NCI-H2081 treated with DMSO at 0.1 percent for 48 hours (cell line): ENCODE measurements at places on chromosomes 16 and 17.
A peak's percentile ranks its signal among the peaks of the same experiment; 100 is the strongest.

DNA sequence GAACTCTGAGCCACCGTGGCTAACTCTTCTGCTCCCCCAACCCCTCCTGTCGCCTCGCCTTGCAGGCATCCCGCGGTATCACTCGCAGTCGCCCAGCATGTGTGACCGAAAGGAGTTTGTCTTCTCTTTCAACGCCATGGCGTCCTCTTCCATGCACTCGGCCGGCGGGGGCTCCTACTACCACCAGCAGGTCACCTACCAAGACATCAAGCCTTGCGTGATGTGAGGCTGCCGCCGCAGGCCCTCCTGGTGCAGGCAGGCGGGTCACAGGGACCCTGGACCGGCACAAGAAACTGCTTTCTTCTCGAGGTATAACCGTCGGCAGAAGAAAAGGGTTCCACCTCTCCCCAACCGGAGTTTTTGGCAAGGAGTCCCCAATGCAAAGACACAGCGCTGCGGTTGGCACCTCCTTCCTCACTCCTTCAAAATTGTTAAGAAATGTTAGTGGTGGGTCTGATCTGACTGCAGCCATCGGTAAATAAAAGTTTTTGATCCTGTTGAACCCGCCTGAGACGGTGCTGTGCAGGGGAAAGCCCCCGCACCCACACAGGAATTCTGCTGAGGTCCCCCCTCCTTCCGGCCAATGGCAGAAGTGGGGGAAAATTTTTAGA, 2.6 kb downstream of the FOXF1 start:
- DNase-seq = no peak

GRCh38 chr16:53680756-53681155, 22.9 kb downstream of the RPGRIP1L start:
- DNase-seq = no peak

DNA sequence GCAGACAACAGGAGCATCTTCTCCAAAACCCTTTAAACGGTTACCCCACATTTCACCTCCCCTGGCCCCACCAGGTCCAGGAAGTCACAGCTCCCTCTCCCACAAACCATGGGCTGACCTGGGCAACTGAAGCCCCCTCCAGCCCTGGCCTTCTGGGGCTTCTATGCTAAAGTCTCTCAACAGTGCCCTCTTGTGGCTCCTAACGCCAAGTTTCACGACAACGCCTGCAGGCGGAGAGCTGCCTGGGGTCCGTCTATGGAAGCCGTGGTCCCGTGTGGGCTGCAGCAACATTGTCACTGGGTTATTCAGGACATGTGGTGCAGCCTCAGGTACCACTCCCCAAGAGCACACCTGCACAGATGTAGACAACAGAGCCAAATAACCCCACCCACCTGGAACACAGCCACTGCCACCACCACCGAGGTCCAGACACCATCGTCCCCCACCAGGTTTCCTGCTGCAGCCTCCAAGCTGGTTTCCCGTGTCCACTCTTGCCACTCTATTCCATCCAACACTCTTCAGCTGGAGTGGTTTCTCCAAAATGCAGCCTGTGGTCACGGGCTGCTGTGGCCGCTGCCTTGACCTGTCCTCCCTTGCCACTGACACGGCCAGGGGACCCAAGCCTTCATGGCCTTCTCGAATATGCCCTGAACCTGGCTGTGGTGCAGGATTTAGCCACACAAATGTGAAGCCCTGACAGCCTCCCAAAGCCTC, 19.1 kb downstream of the C16orf95 start:
- no peak for DNase-seq

DNA sequence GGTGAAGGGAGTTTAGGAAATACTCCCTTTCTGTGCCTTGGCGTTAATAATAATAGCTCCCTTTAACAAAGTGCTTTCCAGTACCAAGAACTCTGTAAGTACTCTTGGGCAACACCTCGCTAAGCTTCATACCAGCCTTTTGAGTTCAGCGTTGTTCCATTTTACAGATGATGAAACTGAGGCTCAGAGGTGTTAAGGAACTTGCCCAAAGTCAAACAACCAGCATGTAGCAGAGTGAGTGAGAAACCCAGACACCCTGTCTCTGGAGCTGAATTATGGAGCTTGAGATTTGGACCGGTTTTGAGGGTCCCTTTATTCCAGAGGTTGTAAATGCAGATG, 607 bp downstream of the KATNIP start:
- no peak for DNase-seq

DNA sequence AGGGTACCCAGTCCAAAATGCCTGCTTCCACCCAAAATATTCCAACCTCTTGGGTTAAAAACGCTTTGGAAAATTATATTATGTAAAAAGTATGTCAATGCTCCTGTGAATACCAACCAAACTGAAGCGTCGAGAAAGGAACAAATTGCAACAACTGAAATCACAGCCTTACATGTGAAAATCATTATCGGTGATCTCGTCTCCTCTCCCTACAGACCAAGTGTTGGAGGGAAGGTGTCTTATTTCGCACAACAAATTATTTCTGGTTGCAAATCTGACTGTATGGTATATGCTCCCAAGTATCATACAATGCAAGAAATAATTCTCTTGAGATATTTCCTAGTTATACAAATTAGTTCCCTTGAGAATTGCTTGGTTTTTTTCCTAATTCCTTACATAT, 89.3 kb upstream of the CDYL2 start:
- no peak for DNase-seq

- DNase-seq = no peak
These were observed 818 bp downstream of the DPH1 start for GRCh38 chr17:2030779-2031163.

DNA sequence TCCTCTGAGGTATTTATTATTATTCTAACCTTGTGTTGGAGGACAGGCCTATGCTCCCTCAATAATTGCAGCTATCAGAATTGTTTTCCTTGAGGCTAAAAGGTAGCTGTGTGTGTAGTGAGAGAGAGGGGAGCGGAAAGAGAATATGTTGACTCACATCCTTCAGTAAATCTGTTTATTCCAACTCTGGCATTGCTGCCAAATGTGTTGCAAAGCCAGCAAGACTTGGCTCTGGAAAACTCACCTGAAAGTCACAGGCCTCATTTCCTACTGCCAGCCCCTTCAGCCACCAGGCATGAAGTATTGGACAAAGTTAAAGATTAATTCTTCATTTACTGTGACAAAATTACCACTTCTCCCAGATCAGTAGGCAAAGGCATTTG, 9.6 kb downstream of the CA10 start:
- peak; percentile 48 for DNase-seq

GRCh38 chr17:44646280-44646679, 10.0 kb upstream of the MEIOC start:
- DNase-seq = no peak

DNA sequence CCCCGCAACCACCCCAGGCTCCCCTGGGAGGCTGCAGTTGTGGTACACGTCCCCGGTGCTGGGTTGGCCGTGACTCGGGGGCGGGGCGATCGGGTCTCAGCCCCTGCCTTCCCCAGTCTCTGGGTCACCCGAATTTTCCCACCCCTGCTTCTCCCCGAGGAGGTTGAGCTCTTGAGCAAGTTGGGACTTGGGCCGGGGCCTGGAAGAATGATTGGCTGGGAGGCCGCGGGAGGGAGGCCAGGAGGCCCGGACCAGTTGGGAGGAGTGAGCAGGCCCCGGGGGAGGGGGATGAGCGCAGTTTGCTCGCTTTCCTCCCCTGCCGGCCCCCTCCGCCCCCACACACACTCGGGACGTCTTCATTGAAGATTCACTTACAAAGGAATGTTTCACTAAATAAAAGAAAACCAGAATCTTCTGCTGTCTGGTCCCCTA, 4.5 kb upstream of the HEXIM1 start:
- no peak for DNase-seq

GRCh38 chr17:63275318-63275970, 170.7 kb downstream of the CYB561 start:
- DNase-seq = no peak

DNA sequence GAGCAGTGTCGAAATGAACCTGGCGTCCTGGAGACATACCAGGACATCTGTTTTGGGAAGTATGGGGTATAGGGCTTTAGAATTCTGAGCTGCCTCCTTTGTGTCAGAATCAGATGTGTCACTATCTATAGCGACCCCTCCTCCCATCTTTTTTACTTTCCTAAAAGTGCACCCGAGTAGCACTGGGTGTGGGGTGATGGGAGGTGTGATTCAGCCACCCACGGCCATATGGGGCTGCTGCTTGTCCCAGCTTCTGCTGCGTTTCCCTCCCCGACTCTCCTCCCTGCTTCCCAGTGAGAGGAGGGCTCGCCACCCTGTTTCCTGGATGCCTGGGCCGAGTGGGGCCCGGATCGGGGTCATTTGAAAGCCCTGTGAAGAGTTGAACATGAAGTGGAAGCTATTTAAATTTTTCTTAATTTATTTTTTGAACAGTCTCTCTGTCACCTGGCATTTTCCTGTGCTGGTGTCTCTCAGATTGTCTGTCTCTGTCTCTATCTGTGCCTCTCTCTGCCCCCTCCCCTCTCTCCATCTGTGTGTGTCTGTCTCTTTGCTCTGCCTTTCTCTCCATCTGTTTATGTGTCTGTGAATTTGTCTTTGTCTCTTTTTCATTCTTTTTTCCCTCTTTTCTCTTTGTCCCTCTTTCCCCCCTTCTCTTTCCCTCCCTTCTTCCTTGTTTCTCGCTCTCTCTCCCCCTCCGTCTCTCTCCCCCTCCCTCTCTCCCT, 638.8 kb upstream of the EEF2KMT start:
- DNase-seq = no peak

DNA sequence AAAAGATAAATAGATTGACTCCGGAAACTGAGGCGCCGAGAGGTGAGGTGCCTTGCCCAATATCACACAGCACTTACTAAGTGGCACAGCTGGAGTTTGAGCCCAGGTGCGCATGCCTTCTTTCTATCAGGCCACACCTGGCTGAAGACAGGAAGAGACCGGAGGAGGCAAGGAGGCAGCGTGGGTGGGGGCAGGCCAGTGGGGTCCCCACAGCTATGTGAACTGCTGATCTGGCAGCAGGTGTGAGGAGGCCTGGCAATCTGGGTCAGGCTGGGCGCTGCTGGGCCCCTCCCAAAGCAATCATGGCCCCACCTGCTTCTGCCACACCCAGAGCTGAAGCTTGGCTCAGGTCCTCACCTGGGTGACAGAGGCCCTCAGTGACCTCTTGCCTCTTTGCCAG, 1.9 kb upstream of the GDPD3 start:
- no peak for DNase-seq

- DNase-seq = no peak
These were observed 21.2 kb downstream of the SMG6 start for GRCh38 chr17:2282297-2282873.

- no peak for DNase-seq
These were observed 35.2 kb downstream of the TSC2 start for GRCh38 chr16:2082983-2083364.

DNA sequence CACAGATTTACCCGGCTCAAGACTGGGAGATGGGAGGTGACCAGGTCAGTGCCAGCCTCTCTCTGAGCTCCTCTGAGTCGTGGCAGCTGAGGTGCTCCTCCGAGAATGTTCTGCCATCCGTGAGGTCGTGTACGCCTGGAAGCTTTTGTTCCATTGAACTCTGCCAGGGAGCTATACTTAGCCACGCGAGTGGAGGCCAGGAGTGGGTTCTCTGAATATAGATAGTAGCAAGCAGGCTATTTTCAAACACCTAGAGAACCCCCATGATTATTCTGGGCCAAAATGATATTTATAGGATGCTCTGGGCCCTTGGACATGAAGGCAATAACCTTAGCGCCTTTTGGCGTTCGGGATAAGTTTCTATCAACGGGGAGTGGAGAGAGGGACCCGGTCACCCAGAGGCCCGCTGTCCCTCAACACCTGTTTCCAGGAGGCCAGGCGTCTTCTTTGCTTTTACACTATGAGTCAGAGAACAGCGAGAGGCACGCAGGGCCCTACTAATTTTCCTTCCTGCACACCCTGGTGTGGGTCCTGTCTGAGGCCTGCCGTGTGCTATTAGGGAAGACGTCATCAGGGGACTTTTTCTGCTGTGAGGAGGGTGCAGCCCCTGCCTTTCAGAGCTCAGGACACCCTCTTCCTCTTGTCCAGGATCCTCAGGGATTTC, 11.0 kb upstream of the MVD start:
- no peak for DNase-seq

DNA sequence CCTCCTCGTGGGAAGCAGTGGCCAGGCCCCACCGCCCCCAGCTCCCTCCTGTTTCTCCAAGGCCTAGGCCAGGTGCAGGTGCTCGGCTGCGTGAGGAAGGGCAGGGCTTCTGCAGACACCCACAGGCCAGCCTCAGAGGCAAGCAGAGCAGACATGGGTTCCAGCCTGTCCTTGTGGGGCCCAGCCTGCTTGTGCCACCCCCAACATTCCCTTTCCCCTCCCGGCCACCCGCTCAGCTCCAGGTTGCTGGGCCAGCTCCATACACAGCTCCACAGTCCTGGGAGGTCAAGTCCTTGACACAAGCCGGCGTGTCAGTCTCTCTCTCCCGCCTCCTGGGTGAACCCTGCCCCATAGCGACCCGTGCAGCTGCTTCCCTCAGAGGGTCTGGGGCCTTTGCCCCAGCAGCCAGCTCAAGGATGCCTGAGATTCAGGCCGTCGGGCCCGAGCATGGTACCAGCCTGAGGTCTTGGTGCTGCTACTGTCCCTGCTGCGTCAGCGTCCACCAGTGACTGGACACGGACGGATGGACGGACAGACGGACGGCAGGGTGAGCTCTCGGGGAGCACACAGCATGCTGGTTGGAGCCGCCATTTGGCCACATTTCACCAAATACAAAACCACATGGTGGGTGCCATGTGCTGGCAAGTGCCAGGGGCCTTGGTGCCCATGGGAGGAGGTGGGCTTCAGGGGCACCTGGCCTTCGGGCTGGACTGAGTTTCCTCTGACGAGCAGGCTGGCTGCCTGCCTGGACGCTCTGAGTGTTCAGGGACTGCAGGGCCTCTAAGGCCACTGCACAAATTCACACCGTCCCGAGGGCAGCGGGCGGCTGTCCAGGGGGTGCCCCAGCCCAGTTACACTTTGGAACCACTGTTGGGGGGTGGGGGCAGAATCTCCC, 8.0 kb downstream of the SECTM1 start:
- DNase-seq = no peak

DNA sequence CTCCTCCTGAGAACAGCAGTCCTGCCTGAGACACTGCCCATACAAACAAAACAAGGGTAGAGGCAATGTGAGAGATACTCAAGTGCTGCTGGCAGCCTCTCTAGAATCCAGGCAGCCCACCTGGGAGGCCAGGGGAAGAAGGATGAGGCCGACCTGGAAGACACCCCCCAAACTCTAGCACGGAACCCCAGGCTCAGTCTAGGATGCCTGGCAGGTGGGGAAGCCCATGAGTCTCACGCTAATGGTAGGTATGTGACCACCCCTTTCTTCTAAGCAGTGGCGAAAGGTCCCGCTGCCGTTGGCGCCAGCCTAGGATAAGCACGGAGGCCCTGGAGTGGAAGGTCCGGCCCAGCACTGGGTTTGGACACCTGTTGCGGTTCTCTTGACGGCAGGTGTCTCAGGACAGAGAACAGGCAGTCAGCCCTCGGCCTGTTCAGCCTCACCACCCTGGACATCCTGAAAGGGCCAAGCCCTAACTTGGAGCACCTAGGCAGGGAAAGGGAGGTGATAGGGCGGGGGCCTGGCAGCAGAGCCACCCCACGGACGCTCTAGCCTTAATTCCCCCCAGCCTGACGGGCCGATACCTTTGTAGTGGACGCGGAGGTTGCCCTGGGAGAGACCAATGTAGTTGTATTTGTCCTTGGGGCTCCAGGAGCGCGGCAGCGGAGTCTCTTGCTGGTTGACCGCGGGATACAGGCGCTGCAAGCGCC, 487 bp downstream of the RANBP10 start:
- no peak for DNase-seq
